CMK (cell line): ENCODE measurements at places on chromosomes 5 and 9.

DNA sequence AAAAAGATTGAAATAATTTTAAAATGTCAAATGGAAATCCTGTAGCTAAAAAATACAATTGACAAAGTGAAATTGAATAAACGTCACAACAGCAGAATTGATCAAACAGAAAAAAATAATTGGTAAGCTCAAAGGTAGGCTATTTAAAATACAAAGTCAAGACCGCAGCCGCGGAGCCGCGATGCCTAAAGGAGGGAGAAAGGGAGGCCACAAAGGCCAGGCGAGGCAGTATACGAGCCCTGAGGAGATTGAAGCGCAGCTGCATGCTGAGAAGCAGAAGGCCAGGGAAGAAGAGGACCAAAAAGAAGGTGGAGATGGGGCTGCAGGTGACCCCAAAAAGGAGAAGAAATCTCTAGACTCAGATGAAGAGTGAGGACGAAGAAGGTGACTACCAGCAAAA lies 1068.5 kb upstream of the COX7C start:
- no peak for DNase-seq

DNA sequence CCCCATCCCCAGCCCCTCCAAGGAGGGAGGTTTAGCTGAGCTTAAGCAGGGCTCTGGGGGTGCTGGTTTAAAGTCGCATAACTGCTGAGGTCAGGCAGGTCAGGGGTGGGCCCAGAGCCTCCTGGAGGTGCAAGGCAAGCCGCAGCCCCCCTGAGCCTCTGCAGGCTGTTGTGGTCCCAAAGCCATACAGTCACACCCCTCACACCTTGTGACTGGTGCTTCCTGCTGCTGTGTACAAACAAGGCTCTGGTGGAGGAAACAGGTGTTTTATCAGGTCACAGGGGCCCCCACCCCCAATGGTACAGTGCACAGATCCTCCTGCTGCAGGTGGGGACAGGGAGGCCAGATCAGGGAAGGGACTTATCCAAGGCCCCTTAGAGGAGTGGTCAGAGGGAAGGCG lies 8.0 kb downstream of the TCF7 start:
- no peak for DNase-seq

DNA sequence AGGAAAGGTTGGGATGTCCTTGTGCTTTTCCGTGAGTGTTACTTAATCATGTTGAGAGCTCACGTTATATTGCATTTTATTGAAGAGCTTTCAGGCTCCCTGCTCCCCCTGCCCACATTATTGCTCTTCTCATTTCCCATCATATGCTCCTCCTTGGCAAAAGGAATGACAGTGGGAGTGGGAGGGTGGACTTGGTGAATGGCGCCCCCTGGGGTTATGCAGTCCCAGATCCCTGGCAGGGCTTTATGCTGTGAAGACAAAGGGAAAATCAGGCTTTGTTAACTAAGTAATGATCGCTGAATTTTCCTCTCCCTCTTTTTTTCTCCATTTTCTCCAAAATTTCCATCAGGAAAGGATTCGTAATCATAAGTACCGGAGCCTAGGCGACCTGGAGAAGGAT lies 166.6 kb downstream of the SMARCA2 start:
- DNase-seq = no peak

DNA sequence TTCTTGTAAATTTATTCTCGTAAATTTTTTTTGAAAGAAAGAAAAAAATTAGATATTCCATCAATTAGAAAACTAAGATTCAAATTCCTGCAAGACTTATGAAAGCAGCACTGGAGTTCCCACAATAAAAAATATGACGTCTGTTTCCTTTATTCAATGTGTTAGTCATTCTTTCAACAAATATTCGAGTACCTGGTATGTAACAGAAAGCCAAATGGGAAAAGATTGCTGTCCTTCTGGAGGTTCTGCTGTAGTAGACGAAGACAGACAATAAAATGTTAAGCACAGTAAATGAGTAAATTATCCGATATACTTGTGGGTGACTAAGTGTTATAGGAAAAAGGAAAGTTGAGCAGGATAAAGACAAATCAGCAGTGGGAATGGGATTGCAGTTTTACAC lies 92.2 kb downstream of the ADAMTSL1 start:
- no peak for DNase-seq

GRCh38 chr9:72315089-72315509 lies 49.9 kb downstream of the ZFAND5 start:
- DNase-seq = no peak

- no peak for DNase-seq
These were observed 68.6 kb downstream of the ERMP1 start for GRCh38 chr9:5764130-5764868.

DNA sequence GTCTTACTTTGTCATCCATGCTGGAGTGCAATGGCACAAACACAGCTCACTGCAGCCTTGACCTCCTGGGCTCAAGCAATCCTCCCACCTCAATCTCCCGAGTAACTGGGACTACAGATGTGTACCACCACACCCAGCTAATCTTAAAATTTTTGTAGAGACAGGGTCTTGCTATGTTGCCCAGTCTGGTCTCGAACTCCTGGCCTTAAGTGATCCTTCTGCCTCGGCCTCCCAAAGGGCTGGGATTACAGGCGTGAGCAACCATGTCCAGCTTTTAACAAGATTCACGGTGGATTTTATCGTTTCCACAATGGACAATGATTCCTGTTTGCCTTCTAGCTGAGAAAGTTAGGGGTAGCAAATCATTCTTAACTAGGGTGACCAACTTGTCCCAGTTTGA lies 165.9 kb downstream of the ZNF608 start:
- no peak for DNase-seq

DNA sequence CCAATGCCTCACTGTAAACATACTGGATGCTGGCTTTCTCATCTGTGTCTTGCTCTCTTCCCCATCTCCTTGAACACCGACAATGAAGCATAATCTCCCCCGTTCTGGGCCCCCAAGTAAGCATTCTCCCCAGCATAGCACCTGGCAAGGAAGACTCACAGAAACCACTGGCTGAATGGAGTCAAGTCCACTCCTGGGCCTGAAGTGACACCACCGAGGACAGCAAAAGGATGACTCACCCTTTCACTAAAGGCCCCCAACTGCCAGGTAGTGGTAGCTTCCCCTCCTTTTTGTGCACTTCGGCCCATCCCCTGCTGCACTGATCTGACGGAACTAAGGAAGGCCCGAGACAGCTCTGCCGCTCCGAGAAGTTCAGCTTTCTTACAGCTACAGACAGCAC lies 9.4 kb downstream of the VDAC1 start:
- DNase-seq = no peak

GRCh38 chr9:116549061-116549664 lies 137.9 kb upstream of the TRIM32 start:
- DNase-seq = no peak

GRCh38 chr5:149439899-149440542 lies 60.9 kb upstream of the IL17B start:
- DNase-seq = no peak

GRCh38 chr5:140261403-140262171 lies 41.3 kb downstream of the PFDN1 start:
- no peak for DNase-seq
